ENCODE measurements at places on chromosomes 16 and 17.

DNA sequence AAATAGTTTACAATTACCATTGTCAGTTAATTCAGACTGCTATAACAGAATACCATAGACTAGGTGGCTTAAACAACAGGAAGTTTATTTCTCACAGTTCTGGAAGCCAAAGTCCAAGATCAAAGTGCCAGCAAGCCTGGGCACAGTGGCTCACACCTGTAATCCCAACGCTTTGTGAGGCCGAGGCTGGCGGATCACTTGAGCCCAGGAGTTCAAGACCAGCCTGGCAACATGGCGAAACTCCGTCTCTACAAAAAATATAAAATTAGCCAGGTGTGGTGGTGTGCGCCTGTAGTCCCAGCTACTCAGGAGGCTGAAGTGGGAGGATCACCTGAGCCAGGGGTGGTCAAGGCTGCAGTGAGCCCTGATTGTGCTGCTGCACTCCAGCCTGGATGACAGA is 71.3 kb upstream of the TBX2 start:
- no peak for DNase-seq

DNA sequence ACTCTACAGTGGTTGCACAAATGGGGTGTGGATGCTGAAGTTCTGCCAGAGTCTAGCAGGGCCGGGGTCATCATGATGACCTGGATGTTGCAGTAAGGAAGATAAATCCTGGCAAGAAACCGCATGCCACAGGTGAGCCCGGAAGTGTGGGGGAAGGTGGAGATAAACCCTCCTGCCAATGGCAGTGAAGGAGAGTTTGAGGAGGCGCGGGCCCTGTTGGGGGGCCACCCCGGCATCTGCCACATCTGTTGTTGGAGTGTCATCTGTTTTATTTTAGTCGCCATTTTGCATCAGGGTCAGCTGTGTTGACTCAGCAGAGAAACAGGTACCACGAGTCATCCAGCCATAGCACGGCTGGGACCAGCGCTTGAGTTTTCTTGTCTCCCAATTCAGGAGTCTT is 173.8 kb upstream of the CHMP6 start:
- no peak for DNase-seq

DNA sequence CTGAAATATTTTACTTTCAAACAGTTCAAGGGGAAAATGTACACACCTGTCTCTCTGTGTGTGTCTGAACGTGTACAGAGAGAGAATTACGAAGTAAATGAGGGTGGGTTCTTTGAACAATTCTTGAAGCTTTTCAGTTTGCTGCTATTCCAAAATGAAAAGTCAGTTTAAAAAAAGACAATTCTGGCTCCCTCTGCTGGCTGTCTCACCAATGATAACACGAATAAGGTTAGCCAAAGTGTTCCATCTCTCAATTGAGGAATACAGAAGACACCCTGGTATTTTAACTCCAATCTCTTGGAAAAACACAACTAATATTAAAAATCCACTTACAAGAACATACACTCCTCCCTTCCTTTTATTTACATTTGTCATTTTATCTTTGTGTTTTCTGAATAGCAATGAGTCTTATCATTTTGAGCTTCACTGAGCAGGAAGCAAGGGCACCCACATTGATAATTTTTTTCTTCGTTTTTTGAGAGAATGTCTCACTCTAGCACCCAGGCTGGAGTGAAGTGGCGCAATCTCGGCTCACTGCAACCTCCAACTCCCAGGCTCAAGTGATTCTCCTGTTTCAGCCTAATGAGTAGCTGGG is 20.5 kb downstream of the EFTUD2 start:
- peak; percentile 30 for DNase-seq

DNA sequence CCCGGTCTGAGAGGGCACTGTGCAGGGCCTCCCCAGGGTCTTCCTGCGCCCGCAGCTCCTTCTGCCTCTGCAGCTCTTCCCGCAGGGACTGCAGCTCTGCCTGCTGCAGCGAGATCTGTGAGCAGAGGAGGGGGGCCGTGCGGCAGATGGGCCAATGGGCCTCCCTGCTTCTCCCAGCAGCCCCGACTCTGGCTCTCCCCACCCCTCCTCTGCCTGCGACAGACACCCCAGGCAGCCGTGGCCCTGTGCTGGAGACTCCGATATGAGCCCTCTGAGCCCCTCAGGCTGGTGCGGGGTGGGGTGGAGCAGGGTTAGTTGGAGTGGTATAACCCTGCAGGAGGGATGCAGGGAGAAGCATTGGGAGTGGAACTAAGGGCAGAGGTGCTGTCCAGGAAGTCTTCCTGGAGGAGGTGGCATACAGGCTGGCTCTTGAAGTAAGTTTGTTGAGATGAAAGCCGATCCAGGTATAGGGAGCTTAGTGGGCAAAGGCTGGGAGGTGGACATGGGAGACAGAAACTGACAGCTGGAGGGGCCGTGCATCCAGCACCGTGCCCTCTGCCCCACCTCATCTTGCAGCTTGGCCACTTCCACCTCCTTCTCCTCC is 5.0 kb downstream of the THOC6 start:
- no peak for DNase-seq

- DNase-seq: no peak
Measured at GRCh38 chr17:12953156-12953555, 64.7 kb downstream of the ELAC2 start.

- DNase-seq: no peak
Measured at GRCh38 chr16:26666486-26666885, 400.2 kb upstream of the C16orf82 start.

- no peak for DNase-seq
Measured at GRCh38 chr16:78985716-78986605, 614.6 kb downstream of the MAF start.

DNA sequence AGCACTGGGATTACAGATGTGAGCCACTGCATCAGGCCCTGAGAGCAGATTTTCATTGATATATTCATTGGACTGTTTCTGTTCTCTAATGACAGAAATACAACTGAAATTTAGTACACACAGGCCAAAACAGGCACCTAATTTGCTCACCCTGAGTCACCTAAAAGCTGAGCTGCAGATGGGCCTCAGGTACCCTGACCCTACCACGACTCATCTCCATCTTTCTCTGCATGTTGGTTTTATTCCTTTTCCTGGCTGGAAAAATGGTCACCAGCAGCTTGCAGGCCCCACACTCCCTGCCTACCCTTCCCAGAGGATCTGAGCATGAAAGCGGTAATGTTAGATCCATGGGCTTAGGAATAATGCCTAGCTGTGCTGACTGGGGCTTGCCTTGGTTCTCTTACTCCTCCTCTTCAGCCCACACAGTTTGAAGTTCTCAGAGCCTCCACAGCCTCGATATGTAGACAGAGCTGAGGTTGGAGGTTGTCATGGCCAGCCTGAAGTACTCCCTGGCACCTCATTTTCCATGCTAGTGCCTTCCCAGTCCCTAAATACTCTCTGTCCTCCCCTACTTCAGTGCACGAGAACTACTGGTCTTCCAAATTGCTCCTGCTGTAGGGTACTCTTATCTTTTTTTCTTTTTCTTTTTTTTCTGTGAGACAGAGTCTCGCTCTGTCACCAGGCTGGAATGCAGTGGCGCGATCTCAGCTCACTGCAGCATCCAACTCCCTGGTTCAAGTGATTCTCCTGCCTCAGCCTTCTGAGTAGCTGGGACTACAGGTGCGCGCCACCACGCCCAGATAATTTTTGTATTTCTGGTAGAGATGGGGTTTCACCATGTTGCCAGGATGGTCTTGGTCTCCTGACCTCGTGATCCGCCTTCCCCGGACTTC is 51.1 kb downstream of the CENPV start:
- DNase-seq: no peak

- DNase-seq: no peak
Measured at GRCh38 chr16:12975766-12976165, 74.4 kb downstream of the SHISA9 start.

- DNase-seq: no peak
Measured at GRCh38 chr17:80860703-80861417, 130.8 kb upstream of the CHMP6 start.

- DNase-seq: no peak
Measured at GRCh38 chr16:9854675-9855074, 327.6 kb downstream of the GRIN2A start.

GRCh38 chr17:35540589-35541404 is 3.3 kb upstream of the SLFN12L start:
- peak; percentile 79 for DNase-seq

DNA sequence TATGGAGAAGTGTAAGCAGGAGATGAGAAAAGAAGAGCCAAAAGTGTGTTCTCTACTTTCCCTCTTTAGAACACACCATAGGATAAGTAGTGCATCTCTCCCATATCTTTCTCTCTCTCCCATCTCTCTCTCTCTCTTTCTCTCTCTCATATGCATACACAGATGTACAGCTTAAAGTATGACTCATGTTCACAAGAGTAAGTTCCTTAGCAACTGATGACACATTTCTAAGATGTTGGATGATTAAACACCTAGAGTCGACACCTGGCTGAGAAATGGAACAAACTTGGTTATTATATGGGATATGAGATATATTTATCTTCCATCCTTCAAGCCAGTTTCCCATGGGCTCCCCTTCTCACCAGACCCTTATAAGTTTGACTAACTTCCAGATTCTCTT is 113.5 kb downstream of the TMEM132E start:
- no peak for DNase-seq

DNA sequence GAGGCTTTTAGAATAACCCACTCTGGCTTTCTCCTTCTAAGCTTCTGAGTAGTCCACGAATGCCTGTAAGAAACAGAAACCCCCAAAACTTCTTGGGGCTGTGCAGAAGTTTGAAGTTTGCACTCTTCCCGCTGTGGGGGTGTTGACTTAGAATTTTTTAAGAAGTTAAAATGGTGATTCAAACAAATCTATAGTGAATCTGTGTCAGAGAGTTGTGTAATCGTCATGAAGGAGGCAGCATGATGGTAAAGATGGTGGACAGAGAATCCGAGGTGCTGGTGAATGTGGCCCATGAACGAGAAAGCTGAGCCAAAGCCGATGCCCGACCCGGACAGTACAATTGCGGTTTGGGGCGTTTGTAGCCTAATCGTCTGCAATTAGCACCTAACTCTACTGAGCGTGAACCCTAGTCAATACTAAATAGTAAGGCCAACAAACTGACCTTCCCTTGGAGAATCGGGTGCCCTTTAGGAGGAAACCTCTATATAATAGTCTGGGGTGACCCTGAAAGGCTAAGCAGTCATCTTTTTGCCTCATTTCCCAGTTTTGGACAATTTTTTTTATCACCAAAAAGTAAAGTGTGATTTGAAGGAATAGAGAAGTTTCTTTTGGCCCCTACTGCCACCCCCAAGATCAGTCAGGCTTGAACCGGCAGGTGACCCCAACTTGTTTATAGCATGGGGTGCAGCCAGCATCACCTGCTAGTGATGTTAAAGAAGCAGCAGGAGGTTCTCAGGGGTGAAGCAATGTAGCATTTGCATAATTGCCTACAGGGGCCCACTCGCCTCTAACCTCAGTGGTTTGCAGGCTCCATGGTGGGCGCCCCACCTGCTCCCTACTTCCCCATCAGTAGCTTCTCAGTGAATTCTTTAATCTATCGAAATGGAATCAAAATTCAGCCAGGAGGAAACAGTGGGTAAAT is 11.2 kb downstream of the IRF8 start:
- no peak for DNase-seq

GRCh38 chr17:33657181-33657580 is 364.1 kb upstream of the ASIC2 start:
- DNase-seq: no peak

- DNase-seq: no peak
Measured at GRCh38 chr17:33803686-33804085, 451.4 kb upstream of the CCL2 start.

- DNase-seq: no peak
Measured at GRCh38 chr17:67137026-67137370, 92.6 kb downstream of the CACNG1 start.

- no peak for DNase-seq
Measured at GRCh38 chr16:31148281-31148728, 1.6 kb downstream of the PRSS36 start.

GRCh38 chr16:54174201-54174600 is 112.4 kb downstream of the IRX3 start:
- no peak for DNase-seq

- DNase-seq: no peak
Measured at GRCh38 chr17:28937044-28937729, 14.1 kb downstream of the PHF12 start.

GRCh38 chr17:79042421-79043190 is 18.6 kb downstream of the C1QTNF1 start:
- peak; percentile 53 for DNase-seq

GRCh38 chr17:42249681-42250446 is 26.3 kb downstream of the STAT5B start:
- DNase-seq: peak; percentile 85

DNA sequence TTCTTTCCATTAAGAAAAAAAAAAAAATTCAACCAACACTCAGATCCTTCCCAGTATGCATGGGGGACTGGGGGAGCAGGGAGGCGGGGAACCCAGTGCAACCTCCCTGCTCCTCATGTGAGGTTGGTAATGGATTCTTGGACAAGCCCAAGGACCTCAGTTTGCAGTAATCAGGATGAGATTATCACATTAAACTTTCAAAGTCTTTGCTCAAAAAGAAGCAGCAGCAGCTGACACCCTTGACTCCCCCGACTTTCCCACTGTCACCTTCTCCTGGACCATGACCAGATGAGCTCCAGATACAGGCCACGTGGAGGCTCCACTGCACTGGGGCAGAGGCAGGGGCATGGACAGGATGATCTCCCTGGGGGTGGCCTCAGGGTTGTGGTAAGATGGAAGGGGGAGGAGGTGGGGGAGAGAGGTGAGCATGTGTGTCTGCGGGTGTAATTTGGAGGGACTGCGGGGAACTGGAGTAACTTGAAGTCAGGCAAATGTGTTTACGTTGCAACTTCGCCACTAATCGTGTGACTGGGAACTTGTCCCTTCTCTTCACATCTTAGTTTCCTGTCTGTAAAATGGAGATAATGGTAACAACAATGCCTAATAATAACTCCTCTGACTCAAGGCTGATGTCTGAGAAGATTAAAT is 19.8 kb downstream of the ZNF385C start:
- no peak for DNase-seq

- DNase-seq: peak; percentile 47
Measured at GRCh38 chr17:35084987-35085386, 21.5 kb upstream of the RFFL start.

DNA sequence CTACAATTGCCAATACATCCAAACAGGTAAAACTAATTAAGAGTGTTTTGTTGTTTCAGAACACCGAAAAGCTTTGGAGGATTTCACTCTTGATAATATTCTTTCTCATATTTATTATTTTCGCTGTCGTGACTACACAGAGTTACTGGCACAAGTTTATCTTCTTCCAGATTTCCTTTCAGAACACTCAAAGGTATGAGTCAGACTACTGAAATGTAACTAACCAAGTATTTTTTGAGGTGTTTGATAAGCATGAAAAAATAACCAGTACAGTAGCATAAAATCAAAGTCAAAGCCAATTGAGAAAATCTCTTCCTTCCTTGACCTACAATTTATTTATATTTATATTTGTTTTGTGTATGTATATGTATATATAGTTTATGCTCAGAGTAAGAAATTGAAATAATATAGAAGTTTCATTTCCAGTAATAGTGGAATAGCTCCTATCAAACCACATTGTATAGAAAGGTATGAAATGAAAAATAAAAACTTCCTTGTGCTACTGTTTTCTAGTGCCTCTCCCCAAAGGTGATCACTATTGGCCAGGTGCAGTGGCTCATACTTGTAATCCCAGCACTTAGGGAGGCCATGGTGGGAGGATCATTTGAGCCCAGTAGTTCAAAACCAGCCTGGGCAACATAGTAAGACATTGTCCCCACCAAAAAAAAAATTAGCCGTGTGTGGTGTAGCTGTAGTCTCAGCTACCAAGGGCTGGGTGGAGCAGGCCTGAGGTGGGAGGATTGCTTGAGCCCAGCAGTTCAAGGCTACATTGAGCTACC is 10.9 kb downstream of the RAD51C start:
- DNase-seq: peak; percentile 66

- no peak for DNase-seq
Measured at GRCh38 chr17:73952082-73952479, 251.4 kb upstream of the RPL38 start.

GRCh38 chr16:87180069-87180468 is 137.1 kb downstream of the C16orf95 start:
- DNase-seq: no peak
